GM23338 (cell line): ENCODE measurements at places on chromosomes 1 and 21. TPM values are rescaled to one million over a fixed set of nuclear protein-coding genes. Genes with fewer than 3 reads are reported as not detected.

GRCh38 chr1:222557148-222557547, 9.2 kb upstream of the HHIPL2 start:
- no peak overlapping the region for H3K4me3 ChIP-seq
- DNase-seq: no peak
- peaks cover 30% of the 10 kb centered on the region for H3K36me3 ChIP-seq
- H3K27me3 ChIP-seq: no peaks in the 10 kb centered on the region
- no peak overlapping the region for H3K27ac ChIP-seq

DNA sequence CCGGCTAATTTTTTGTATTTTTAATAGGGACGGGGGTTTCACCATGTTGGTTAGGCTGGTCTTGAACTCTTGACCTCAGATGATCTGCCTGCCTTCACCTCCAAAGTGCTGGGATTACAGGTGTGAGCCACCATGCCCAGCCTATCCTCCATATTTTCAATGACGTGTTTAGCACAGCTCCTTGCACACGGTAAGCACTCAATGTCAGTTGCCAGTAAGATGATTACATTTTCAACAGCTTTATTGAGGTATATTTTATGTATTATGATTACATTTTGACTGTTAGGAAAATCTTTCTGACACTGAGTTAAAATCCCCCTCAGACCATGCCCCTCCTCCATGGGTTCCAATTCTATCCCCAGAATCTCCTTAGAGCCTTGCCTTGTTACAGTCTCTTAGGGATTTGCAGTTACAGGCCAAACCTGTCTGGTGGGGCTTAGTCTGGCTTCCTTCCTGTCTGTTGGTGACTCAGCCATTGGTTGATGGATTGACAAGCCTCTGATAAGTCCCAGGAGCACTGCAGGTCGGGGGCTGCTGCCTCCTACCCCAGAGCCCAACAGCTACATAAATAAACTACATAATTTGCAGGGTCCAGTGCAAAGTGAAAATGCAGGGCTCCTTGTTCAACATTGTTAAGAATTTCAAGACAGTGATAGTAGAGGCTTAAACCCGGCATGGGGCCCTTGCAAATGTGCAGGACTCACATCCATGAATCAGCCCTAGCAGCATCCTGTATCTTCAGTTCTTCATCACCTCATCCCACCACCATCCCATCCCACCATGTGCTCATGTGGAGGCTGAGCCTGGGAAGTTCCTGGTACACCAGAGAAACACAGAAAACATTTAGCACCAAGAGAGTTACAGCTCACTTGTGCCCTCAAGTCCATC, 23.4 kb downstream of the COA7 start:
- no peaks in the 10 kb centered on the region for H3K27me3 ChIP-seq
- H3K4me1 ChIP-seq: no peaks in the 10 kb centered on the region

The ACTL8 gene
- 0.38 and 0.70 TPM in 2 replicates for total RNA-seq

The BRDT gene
- 0.19 and 0.80 TPM in 2 replicates for total RNA-seq

GRCh38 chr1:225454733-225455132, 26.9 kb upstream of the LBR start:
- no peak for DNase-seq
- H3K27me3 ChIP-seq: no peaks in the 10 kb centered on the region
- H3K36me3 ChIP-seq: no peaks in the 10 kb centered on the region
- no peak overlapping the region for H3K4me3 ChIP-seq

DNA sequence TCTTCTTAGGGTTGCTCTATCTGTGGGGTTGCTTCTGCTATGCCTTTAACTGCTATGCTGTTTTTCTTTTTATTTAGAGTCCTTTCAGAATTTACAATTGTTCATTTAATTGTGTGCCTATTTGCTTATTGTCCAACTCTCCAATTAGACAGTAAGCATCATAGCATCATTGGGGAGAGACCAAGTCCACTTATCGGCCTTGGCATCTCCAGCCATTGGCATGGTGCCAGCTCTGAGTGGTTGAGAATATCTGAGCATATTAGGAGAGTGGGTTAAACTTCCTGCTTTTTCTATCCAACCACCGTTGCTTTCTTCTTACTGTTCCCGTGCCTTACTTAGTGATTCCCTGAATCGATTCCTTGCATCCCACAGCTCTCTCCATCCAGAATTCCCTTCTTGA, 535.0 kb downstream of the AJAP1 start:
- no peak overlapping the region for H3K27ac ChIP-seq
- H3K4me3 ChIP-seq: no peak overlapping the region
- no peak for DNase-seq
- H3K4me1 ChIP-seq: no peaks in the 10 kb centered on the region
- H3K36me3 ChIP-seq: peaks cover 15% of the 10 kb centered on the region; the same call in 1 of the 2 replicates

DNA sequence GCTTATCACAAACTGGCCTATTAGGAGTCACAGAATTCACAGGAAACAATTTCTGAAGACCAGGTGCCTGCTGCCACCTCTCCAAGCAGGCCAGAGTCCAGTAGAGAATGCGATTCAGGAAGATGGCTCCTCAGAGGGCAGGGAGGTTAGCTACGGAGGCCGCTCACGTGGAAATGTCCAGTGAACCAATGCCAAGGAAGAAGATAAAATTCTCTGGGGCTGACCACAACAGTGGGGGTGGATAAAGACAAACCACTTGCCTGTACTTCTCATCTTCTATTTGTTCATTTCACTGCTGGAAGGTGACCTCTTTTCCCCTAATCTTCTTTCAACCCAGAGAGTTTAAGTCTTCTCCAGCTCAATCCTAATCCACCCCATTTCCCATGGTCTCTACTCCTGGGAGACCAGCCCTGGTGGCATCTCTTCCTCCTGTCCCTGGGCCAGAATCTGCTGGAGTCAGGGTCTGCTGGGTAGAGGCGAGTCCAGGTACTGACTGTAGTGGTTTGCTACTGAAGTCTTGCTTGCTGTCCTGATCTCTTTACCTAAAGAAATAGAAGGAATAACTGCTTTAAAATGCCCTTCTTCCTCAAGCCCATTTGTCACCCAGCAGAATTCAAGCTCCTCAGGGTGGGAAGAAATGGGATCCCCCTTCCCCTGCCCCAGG, 3.2 kb downstream of the PSRC1 start:
- H3K4me1 ChIP-seq: peaks cover 25% of the 10 kb centered on the region
- no peaks in the 10 kb centered on the region for H3K27me3 ChIP-seq
- DNase-seq: no peak
- peaks cover 12% of the 10 kb centered on the region; the same call in 1 of the 2 replicates for H3K36me3 ChIP-seq

The RHEX gene
- not detected in 2 replicates for total RNA-seq

GRCh38 chr1:109823543-109824348, 60.0 kb upstream of the EPS8L3 start:
- H3K36me3 ChIP-seq: no peaks in the 10 kb centered on the region
- H3K27me3 ChIP-seq: no peaks in the 10 kb centered on the region
- H3K27ac ChIP-seq: no peak overlapping the region
- H3K4me3 ChIP-seq: no peak overlapping the region
- no peaks in the 10 kb centered on the region for H3K4me1 ChIP-seq

GRCh38 chr1:215131291-215131690, 48.8 kb downstream of the KCNK2 start:
- no peak for DNase-seq
- no peak overlapping the region for H3K27ac ChIP-seq
- H3K4me1 ChIP-seq: no peaks in the 10 kb centered on the region
- H3K27me3 ChIP-seq: no peaks in the 10 kb centered on the region

- H3K27ac ChIP-seq: no peak overlapping the region
- no peak for DNase-seq
- peaks cover 8% of the 10 kb centered on the region; the same call in 1 of the 2 replicates for H3K27me3 ChIP-seq
- H3K4me3 ChIP-seq: no peak overlapping the region
- no peaks in the 10 kb centered on the region for H3K36me3 ChIP-seq
Observed at GRCh38 chr1:67332653-67333529, 25.2 kb downstream of the IL12RB2 start.

The UBE2U gene
- not detected in 2 replicates for total RNA-seq

The KRTAP7-1 gene
- total RNA-seq: not detected in 2 replicates

The EEIG2 gene
- 42.5 and 44.5 TPM in 2 replicates for total RNA-seq

DNA sequence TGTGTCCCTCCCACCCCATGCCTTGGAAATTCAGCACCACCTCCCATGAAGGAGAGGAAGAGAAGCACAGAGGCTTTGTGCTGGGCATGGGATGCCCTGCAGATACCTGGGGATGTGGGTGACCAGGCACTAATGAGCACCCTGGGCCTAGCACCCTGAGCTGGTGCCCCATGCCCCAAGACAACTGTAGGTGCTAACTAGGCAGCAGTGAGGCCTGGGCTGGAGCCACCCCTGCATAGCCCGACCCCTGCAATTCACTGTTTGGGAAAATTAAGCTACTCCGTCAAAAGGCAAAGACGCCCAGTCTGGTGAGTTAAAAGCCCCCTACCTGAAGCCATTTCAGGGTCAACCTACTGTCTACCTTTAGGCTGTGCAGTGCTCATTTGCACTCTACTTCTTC, 5.4 kb downstream of the KCNA2 start:
- no peak for DNase-seq
- H3K4me1 ChIP-seq: 0 out of 2 replicates have a peak, but pooled peaks cover under 1% of the 10 kb centered on the region
- no peaks in the 10 kb centered on the region for H3K36me3 ChIP-seq
- H3K27ac ChIP-seq: no peak overlapping the region
- peaks cover 28% of the 10 kb centered on the region for H3K27me3 ChIP-seq

DNA sequence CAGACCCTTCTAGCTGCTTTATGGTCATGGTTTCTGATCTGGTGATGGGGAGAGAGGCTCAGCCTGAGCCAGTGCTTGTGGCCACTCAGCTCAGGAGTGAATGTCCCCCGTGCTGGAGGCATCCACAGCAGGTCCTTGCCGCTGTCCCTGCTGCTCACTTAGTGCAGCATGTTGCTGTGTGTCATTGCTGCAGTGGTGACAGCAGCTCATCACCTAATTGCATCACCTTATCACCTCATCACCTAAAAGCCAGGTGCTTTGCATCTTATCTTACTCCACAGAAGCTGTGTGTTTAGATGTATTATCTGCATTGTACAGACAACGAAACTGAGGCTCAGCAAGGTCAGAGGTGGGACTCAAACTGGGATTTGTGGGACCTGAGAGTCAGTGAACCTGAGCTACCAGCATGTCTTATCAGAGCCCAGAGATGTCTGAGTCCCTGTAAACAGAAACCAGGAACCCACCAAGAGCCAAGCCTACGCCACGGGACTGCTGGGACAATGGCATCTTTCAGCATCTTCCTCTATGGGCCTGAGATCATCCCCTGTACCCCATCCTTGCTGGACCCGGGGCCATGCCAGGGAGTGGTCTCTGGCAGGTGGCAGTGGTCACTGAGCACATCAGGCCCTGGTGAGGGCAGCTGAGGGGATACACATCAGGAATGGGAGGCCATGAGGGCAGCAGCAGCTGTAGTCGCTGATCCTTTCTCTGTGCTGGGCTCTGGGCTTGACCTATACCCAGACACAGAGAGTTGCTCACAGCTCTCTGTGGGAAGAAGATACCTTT, 6.5 kb downstream of the PODN start:
- H3K27ac ChIP-seq: no peak overlapping the region
- no peaks in the 10 kb centered on the region for H3K36me3 ChIP-seq
- H3K4me3 ChIP-seq: no peak overlapping the region
- no peaks in the 10 kb centered on the region for H3K4me1 ChIP-seq
- DNase-seq: no peak

The SLC35D1 gene
- total RNA-seq: 2.8 and 3.0 TPM in 2 replicates

The CRABP2 gene
- total RNA-seq: 35.1 and 45.9 TPM in 2 replicates

The KCND3 gene
- 0.10 and 1.0 TPM in 2 replicates for total RNA-seq

- peaks cover 24% of the 10 kb centered on the region for H3K4me1 ChIP-seq
- H3K27me3 ChIP-seq: no peaks in the 10 kb centered on the region
- H3K27ac ChIP-seq: no peak overlapping the region
Observed at GRCh38 chr1:10967090-10967489, 45.4 kb upstream of the TARDBP start.

The CD1B gene
- total RNA-seq: not detected in 2 replicates

GRCh38 chr1:82337635-82338034, 536.9 kb downstream of the ADGRL2 start:
- H3K27me3 ChIP-seq: no peaks in the 10 kb centered on the region
- no peaks in the 10 kb centered on the region; the same call in 1 of the 2 replicates for H3K4me1 ChIP-seq
- DNase-seq: no peak
- no peak overlapping the region for H3K27ac ChIP-seq
